ENCODE measurements at places on chromosomes 5 and 9.

DNA sequence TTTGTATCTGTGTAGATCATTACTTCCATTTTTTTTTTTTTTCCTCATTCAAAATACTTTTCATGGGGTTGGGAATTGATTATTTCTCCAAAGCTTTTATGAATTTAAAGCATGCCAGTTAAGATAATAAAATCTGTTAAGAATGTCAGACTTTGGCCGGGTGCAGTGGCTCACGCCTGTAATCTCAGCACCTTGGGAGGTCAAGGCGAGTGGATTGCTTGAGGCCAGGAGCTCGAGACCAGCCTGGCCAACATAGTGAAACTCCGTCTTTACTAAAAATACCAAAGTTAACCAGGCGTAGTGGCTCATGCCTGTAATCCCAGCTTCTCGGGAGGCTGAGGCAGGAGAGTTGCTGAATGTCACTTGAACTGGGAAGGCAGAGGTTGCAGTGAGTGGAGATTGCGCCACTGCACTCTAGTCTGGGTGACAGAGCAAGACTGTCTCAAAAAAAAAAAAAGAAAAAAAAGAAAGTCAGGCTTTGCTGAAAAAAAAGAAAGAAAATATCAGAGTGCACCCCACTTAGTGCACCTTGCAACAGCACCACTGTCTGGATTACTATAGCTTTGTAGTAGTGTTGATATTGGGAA is 18.5 kb downstream of the TBC1D2 start:
- no peak for DNase-seq

- DNase-seq = no peak
These were observed 8.0 kb upstream of the PALM2AKAP2 start for GRCh38 chr9:109771796-109772531.

DNA sequence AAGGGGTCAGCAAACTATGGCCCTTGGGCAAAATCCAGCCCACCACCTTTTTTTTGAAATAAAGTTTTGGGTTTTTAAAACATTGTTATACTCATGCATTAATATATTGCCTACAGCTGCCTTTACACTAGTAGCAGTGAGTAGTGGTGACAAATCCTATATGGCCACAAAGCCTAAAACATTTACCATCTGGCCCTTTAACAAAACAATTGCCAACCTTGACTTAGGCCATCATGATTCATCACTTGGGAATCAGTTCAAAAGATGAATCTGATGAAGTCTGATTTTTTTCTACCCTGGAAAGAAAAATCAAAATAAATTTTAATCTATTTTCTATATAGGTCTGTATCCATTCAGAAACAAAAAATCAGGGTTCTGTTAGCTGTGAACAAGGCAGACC is 484.9 kb downstream of the BNC2 start:
- DNase-seq = no peak

DNA sequence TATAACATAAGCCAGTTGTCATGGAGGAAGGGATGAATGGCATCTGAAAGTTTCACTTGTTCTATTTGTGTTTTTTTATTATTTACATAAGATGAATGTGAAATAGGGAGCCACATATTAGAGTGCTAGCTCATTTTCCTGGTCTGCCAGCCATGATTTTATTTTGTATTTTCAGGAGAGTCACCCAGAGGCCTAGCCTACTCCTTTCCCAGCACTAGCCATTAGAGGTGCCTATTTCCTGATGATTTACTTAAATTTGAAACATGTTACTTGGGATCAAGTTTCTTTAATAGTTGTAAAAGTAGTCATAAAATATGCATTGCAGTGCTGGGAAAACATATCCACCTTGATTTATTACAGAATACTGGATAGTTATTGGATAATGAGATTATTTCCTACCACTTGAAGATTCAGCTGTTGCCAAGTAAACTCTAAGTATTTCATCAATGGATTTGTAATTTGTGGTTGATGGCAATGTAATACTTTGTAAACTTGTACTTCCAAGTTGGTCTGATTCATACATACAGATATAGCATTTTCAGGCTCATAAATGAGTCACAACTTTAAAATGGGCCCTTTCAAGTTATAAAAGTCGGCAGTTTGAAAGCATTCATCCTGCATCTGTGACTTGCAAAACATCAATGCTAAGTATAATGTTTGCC is 50.8 kb downstream of the KCNN2 start:
- no peak for DNase-seq
